Activated CD4-positive, alpha-beta memory T cell treated with anti-CD3 and anti-CD28 coated beads, Interleukin-2, amount 10 ng/mL, durations not matched to agents 7 days and 5 days (primary cell): ENCODE measurements at places on chromosomes 7 and 10.

- no peak for DNase-seq
Observed at GRCh38 chr10:15096661-15097010, 519 bp upstream of the RPP38 start.

DNA sequence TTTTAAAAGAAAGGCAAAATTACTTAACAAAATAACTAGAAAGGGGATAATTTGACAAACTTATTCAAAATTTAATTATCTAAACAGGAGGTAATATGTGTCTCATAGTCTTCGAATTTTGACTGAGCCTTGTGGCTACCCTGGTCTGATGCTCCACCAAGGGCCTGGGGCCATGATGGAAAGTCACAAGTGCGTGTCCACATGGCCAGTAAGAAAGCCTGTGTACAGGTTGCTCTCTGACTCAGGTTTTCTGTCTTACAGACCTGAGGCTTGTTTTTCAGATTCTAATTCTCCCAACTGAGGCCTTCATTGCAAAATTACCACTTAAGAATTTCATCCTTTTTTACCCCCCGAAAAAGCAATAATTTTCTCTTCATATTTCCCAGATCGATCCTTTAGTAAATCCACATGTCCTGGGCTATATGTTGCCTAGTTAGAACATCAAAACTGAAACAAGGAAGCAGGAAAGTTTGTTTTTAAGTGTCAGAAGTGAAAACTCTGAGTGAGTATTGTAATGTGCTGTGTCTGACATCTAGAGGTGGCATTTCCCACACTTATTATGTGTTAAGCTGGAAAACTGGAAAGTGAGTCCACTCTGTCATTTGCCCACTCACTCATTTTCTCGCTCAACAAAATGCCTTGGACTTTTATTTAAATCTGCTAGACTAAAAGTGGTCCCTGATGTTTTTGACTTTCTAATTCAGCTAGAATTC lies 10.0 kb downstream of the CYP3A43 start:
- no peak for DNase-seq

- DNase-seq = no peak
Observed at GRCh38 chr7:133780912-133781311, 346.2 kb upstream of the LRGUK start.

GRCh38 chr10:89348481-89348880 lies 20.7 kb downstream of the IFIT3 start:
- no peak for DNase-seq
